Left renal pelvis (tissue), 4 donors: ENCODE measurements at places on chromosomes 5 and 9. TPM values are rescaled to one million over a fixed set of nuclear protein-coding genes. Genes with fewer than 3 reads are reported as not detected.

GRCh38 chr9:93303806-93304573, 120.1 kb downstream of the WNK2 start:
- no peak for DNase-seq

DNA sequence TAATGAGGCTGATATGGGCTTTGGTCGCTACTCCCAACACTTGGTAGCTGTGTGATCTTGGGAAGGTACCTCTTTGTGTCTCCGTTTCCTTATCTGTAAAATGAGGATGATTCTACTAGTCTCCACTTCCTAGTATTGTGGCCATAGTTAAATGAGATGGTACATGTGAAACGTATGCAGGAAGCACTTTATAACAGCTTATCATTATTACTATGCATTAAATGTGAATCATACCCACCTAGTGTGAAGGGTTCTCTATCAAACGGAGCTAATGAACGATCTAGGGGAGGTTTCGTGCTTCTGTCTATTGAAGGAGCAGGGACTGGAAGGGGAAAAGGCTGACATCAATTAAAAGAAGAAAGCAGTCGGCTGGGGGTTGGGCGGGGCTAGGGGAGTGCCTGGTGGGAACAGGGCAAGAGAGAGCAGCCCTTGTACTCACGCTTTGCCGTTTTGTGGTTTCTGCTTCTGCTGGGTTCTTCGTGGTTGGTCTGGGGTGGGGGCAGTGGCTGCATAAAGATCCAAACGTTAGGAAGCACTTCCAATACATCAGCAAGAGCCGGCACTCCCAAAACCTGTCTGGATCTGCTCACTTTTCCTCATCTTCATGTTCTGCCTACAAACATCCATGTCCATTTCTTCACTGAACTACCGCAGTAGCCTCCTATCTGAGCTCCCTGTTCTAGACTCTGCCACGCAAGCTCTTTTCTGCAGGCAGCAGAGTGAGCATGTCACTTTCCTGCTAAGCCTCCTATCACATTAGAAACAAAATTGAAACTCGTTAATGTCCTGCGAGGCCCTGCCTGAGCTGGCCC, 30.8 kb downstream of the LCP2 start:
- no peak for DNase-seq

DNA sequence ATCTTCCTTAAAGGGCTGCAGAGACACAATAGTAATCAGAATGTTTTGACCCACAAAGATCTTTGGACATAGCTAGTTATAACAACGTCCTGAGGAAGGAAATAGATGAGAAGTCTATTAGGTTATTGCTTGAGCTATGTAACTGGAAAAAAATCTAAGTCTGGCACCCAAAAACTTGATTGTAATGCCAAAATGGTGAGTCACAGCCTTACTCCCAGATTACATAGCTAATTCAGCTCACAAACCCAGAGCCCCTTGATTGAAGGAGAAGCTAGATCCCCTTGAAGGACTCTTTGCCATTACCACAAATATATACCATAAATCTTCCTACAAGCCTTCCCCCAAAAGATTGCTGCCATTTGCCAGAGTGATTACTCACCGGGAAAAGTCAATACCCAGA, 341.8 kb upstream of the KIF2A start:
- DNase-seq, result no peak

DNA sequence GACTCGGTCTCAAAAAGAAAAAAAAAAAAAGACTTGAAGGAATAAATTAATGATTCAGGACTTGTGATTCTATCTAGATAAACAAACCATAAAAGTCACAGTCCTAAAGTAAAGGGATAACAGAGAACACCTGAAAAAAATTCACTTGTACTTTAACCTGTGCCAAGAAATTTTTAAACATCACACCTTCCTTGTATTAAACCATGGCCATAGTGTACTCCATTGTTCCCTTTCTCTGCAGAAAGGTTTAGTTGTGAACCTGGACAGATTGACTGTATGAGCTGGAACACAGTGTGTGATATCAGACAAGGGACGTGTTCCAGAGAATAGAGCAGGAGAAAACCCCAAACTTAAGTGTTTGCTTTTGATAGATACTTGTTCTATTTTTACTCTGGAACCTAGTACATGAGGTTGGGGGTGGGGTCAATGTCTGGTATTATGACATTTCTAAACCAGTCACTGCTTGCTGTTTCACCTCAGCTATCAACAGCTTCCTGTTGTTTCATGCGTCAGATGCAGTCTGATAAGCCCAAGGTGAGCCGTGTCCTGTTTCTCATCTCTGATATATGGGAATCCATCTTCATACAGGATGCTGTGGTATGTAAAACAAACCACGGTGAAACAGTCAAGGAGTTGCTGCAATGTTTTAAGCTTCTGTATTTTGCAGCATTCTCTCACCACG, 62.5 kb upstream of the ITGA1 start:
- DNase-seq, result no peak

Gene ADAMTS16
- polyA plus RNA-seq, result 43.5 TPM

Gene FOXI1
- 0.11 TPM for polyA plus RNA-seq

Gene C9orf152
- polyA plus RNA-seq, result 0.47 TPM

Gene FOXD4L6
- not detected for polyA plus RNA-seq

Gene TYRP1
- polyA plus RNA-seq, result 2.4 TPM

Gene SNX18
- 60.3 TPM for polyA plus RNA-seq

DNA sequence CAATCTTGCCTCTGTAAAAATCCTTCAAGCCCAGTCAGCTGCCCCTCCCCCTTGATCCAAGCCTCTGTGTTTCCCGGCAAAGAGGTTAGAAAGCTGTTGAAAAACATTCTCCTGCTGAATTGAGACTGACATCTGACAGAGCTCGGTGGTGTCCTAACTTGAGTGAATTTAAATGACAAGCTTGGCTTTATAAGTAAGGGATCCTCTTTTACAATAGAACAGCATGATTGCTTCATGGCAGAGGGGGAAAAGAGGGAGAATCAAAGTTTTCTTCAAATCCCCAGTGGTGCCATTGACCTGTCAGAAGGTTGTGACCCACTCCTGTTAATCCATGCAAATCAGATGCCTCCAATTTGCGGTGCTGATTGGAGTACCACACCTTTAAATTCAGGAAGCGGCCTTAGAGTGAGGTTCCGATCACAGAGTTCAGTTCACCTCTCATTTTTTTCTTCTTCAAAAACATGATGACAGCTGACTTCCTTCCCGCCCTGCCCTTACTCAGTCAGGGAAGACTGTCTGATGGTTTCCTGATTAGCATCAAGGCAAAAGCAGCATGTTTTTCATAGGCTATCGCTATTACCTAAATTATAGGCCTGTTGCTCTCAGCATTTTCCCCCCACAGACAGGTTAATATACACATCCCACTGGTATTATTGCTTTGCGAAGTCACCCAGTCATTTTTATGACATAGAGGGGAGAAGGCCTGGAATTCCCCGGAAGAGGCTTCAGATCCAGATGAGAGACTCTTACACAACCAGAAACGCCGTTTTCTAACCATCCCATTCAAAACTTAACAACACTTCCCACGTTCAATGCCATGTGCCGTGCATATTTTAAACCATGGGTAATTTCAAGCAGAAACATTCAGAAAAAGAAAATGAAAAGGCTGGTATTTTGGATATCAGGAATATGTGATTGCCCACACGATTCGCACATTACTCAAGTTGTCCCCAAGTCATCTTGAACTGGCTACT, 141.4 kb downstream of the EBF1 start:
- DNase-seq, result no peak

DNA sequence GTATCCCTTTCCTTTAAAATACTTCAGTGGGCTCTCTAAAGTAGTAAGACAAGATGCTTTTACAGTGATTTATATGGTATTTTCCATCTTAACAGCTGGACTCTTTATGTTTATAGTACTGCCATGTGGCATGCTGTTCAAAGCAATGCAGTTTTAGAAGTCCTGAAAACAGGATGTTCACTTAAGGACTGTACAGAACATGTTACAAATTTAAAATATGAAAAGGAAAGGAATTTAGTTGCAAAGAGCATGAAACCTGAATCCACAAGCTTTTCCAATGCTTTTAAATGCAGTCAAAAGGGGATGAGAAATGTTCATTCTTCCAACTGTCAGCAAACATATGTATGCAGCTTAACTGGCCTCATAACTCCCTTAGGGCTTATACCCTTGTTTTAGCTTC, 580.2 kb downstream of the EFNA5 start:
- no peak for DNase-seq

GRCh38 chr9:14248149-14248548, 65.8 kb downstream of the NFIB start:
- DNase-seq, result no peak

Gene STKLD1
- polyA plus RNA-seq, result 4.1 TPM

GRCh38 chr9:120402741-120403542, 177.0 kb downstream of the CDK5RAP2 start:
- no peak for DNase-seq

Gene PRLR
- polyA plus RNA-seq, result 37.3 TPM

Gene ORM2
- not detected for polyA plus RNA-seq

DNA sequence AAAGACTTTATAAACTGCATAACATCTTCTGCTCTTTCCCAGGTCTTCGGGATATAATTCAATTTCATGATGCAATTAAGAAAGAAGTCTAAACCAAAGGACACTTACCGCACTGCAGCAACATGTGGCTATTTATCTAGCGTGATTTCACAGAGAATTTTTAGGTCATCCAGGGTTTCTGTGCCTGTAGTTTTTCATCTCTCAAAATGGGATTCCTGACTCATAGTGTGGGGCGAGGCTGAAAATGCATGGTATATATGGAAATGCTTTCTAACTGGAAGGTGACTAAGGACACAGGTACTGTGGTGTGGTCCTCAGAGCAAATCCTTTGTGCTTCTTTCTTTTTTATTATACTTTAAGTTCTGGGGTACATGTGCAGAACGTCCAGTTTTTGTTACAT, 557.7 kb upstream of the KLF4 start:
- no peak for DNase-seq

- no peak for DNase-seq
Measured at GRCh38 chr5:40376566-40376965, 303.1 kb upstream of the PTGER4 start.

DNA sequence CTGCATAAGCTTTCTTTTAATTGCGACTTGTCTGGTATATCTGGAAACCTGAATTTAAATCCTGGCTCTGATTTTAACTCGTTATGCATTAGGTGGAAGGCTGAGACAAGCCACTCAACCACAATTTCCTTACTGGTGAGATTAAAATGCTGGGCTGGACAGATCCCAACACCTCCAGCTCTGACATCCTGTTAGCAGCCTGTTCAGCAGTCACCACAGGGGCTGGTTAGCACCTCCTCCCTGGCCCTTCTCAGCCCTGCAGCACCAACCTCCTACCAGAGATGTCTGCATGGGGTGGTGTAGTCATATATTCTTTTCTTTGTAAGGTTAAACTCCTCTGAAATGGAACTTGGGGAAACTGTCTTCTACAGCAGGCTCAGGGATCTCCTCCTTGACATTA, 156.5 kb upstream of the NFIL3 start:
- no peak for DNase-seq

Gene HK3
- polyA plus RNA-seq, result 0.98 TPM

DNA sequence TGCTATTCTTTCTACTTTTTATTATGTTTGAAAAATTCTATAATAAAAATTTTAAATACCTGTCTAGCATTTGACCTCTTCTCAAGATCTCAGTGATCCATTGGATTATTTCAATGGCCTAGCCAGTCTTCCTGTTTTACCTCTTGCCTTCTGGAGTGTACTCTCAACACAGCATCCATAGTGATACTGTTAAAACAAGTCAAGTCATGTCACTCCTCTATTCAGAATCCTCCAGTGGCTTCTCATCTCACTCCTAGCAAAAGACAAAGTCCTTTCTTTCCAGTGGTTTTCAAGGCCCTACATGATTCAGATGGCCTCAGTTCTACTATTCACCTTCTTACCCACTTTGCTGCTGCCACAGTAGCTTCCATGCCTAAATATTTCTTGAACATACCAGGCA, 1.8 kb downstream of the MARVELD2 start:
- DNase-seq, result no peak
